ENCODE measurements at places on chromosomes 12 and 14.

DNA sequence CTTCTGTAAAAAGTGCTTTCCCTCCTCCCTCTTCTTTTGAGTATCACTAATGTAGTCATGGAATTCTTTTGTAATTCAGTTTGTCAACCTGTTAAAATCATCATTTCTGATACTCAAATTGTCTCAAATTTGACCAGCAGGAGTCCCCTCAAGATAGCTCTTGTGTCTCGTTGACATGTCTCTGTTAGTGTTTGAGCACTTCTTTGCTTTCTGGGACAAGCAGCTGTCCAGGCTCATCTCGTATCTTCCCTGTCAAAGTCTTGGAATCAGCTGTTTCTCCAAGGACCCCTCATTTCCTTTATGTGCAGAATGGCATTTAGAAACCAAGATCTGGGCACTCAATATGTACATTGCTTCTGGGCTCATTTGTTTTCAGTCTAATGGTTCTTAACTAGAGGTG, 10.7 kb downstream of the CIPC start:
- DNase-seq, result no peak

DNA sequence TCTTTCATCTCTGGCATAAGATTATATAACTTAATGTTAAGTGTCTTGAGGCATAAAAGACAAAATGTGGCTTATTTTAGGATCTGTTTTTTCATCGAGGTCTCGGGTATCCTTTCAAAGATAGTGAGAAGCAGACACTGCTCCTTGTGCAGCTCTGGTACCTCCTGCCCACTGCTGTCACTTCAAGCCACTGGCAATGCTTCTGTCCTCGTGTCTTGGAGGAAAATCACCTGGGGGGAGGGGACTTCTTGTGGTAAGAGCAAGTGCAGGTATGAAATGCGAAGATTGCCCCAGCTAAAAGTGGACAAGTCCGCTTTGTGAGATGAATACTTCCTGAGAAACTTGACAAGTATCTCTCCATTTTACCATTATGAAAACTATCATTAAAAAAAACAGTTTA, 37.8 kb upstream of the DYNC1H1 start:
- no peak for DNase-seq

DNA sequence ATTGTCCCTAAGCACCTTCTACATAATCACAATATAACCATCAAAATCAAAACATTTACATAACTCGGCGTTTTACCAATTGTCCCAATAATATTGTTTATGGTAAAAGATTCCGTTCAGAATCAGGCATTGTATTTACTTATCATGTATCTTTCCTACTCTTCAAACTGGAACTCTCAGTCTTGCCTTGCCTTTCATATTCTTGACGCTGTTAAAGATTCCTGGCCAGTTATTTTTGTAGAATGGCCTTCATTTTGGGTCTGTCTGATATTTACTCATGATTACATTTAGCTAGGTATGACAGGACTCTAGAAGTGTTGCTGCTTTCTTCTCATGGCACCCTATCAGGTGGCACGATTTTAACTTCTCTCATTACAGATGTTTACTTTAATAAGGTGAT, 850 bp upstream of the HEATR5A start:
- no peak for DNase-seq

DNA sequence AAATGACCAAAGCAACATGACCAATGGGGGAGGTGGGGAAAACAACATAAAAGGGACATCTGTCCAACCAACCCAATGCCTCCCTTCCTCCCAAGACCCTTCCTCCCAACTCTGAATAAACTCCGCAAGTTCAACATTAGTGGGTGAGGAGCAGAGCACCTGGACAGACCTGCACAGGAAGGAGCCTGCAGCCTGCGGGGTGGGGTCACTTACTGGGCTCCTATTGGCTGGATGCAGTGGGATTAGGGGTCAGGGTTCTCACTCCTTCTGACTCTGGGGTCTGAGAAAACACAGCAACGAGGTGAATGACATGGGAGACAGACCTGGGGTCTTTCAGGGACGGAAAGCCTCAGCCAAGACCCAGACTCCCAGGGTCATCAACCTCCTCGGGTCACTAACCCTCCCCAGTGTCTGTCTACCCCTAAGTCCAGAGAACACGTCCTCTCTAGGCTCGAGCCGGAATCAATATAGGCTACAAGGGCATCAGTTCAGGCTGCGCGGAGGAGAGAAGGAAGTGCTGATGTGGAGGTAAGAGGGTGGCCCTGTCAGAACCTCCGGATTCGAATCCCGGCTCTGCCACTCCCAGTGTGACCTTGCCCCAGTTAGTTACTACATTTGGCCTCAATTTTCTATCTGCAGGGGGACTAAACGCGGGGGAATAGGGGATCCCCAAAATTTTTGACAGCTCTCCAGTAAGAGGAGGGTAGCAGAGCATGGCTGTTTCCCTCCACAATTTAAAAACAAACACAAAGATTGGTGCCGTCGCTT, 860 bp downstream of the NDRG2 start:
- DNase-seq, result no peak

DNA sequence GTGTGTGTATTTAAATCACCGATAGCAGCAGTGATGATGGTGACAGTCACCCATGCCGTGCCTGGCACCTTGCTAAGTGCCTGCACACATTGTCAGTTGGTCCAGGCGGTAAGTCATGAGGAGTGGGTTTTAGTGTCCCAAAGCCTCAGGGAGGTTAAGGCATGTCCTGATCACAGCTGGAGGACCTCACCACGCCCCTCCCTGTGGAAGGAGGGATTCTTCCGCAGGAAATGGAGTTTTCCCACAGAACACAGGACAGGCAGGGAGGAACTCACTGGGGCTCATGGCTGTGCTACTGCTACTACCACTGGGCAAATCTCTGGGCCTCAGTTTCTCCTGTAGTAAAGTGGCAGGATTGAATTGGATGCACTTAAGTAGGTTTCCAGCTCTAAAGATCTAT, 142.3 kb downstream of the CACNA1C start:
- no peak for DNase-seq

DNA sequence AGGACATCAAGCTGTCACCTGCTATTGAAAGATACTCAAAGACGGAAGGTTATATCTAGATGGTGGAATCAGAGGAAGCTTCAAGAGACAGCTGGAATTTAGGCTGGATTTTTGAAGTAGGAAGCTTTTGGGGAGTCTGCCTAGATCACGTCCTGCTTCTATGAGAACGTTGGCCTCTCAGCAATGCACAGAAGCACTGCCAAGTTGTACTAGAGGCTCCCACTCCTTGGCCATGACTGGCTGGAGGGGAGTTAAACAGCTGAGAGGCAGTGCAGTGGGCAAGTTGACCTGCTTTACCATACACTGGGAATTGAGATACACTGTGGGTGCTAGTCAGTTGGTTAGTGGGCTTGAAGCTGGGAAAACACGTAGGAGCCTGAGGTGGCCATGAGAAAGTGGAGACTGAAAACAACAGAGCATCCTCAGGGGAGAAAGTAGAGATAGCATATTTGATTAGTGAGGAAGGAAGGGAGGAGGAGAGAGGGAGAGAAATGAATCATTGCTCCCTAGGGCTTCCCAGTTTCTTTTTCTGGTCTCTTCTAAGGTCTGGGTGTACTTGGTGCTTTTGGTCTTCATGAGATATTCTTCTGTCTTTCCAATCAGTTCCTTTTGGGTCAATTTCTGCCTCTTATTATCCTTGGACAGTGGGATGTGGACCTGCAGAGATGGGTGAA, 110.8 kb downstream of the EMP1 start:
- DNase-seq, result no peak

- no peak for DNase-seq
Measured at GRCh38 chr12:81758421-81759189, 545 bp downstream of the PPFIA2 start.

GRCh38 chr14:50069325-50069724, 47.0 kb downstream of the VCPKMT start:
- DNase-seq, result no peak

DNA sequence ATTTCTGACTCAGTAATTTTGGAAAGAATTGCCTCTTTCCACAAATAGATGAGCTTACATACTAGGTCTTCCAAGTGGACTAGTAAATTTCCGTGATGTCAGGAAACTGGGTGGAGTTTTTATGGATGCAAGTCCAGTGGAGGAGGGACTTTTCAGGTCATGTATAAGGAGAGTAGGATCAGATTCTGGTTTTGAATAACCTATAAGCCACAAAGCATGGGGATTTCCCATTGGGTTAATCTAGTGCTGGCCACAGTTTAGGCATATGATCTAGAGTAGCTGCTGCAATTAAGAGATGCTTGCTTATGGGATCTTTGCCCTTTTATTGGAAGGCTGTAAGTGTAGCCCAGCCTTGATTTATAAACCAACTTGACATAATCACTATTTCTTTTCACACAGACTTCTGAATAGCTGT, 33.8 kb downstream of the STK38L start:
- DNase-seq, result no peak

DNA sequence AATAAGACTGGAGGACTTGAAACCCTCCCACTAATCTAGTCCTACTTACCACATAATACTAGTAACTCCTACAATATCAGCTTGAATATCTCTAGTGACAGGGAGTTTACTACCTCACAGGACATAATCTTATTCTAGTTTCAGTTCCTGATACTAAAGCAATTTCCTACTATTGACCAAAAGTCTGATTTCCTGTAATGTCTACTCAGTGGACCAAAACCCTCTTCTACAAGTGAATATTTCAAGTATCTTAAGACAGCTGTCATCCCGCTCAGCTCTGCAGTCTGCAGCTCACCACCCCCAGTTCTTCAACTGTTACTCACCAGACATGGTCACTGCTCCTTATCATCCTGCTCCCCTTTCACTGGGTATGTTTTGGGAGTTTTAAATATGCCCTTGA, 70.8 kb upstream of the TMCC3 start:
- no peak for DNase-seq

DNA sequence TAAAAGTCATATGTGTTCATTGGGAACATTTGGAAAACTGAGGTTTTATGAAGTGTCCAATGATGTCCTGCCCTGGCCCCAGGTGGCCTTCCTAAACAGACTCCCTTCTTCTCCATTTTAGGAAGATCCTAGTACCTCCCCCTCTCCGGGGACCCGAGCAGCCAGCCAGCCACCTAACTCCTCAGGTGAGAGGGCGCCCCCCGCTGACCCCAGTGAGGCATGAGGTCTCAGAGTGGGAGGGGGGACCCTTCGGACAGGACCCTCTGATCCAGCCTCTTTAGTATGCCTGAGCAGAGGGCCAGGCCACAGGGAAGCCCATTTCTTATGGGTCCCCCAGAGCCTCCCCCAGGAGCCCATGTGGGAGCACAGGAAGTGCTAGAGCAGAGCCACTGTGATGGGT, 23.7 kb downstream of the DEGS2 start:
- no peak for DNase-seq

DNA sequence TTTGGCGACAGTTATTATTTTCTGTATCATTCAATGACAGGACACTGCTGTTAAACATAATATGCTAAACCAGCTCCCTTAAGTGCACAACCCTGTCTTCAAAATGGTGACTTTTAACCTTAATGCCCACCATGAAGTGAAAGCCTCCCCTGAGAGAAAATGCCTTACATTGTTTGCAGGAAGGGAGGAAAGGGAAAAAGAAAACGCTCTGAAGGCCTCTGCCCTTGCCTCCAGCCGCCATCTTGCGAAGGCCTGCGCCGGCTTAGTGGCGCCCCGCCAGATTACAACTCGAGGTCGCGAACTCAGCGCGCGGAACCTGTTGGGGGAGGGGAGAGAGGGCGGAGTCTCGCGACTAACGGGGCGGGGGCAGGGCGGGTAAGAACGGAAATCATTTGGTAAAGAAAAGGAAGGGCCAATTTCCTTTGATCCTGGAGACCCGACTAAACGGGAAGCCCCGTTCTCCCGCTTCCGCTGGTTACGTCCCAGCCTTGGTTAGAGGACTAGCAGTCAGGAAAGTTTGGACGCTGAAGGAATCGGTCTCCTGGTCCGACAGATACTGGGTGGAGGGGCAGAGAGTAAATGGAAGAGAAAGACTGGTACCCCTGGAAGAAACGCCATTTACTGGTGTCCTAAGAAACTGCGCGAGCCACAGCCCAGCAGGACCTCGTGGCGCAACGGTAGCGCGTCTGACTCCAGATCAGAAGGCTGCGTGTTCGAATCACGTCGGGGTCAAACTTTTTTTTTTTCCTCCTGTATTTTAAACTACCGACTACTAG, 11.6 kb upstream of the TMPO start:
- peak; percentile 84 for DNase-seq

DNA sequence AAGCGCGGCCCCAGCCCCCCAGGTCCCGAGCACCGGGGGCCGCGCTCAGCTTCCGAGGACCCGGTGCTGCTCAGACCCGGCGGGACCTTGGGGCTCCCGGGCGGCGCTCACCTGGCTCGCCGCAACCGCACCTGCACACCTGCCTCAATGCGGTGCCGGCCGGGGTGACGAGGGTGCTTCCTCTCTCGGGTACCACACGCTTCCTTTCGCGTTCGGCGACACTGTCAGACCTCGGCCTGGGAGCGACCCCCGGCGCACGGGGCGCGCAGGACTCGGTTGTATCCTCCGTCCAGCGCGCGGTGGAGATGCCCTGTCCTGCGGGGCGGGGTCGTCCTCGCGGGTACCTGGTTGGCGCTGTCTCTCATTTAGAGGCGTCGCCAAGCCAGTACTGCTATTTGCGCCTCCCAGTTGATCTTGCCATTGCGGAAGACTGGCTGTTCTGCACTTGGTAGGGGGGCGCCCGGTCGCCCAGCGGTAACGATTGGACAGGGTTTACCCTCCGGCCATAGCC, 718 bp downstream of the PACS2 start:
- no peak for DNase-seq

DNA sequence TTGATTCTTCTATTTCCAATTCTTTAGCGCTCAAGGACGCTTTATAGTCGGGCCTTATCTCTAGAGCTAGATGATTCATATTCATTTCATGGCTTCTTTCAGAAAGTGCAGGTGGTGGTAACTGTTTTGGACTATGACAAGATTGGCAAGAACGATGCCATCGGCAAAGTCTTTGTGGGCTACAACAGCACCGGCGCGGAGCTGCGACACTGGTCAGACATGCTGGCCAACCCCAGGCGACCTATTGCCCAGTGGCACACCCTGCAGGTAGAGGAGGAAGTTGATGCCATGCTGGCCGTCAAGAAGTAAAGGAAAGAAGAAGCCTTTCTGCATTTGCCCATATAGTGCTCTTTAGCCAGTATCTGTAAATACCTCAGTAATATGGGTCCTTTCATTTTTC, 241.9 kb downstream of the PAWR start:
- DNase-seq, result no peak
